ENCODE measurements at places on chromosomes 16 and 17.

DNA sequence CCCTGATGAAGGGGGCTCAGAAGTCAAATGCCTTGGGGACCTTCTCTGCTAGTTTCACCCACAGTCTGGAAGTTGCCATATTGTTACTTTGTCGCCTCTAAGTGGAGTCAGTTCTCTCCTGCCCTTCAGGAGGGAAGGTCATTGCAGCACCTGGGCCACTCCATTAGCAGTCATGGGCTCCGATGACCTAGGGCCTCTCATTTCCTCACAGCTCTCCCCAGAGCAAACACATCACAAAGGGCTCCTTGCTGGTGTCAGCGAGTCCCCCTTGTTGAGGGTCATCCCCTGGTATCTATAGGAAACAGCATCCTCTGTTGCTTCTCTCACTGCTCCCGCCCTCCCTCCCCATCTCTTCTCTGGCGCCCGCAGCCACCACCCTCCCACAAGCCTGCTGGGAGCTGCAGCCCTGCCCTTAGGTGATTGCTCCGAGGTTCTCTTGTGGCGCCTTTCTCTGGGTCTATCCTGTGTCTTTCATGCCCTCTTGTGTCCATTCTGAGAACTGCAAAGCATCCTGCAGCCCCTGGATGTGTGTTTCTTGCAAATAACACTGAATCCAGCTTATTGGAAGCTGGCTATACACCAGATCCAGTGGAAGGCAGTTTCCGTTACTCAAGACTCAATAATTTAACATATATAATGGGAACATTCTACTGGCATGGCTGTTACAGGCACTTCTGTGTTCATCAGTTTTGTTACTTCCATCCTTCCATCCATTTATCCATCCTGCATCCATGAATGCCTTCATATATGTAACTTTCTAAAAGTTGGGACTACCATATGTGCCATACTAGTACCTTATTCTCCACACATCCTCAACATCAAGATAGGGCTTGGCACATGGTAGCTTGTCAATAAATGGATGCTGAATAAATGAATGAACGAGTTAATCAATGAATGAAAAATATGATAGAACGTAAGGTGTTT lies 21.2 kb downstream of the PDILT start:
- H3K4me1 ChIP-seq = no peaks in the 10 kb centered on the region
- H3K4me3 ChIP-seq = no peak overlapping the region
- no peak overlapping the region for H3K27ac ChIP-seq
- peak; percentile 54 for DNase-seq

DNA sequence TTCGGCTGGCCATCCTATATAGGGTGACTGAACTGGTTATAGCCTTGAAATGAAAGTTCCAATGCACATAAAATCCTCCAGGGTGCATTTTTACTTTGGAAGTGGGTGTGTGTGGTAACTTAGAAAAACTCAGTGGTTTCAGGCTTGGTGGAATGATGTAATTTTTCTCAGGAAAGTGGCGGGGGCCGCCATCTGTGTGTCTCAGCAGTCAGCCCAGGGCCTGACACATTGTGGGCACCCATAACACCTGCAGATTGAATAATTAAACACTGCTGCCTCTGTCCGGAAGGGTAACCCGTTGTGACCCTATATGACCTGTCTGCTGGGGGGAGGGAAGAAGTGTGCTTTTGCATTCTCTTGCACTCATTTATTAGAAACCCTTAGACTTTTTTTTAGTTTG lies 2.2 kb upstream of the PDP2 start:
- H3K27ac ChIP-seq = no peak overlapping the region
- no peak overlapping the region for H3K4me3 ChIP-seq
- no peaks in the 10 kb centered on the region for H3K27me3 ChIP-seq
- no peak for DNase-seq
- H3K36me3 ChIP-seq = no peaks in the 10 kb centered on the region

DNA sequence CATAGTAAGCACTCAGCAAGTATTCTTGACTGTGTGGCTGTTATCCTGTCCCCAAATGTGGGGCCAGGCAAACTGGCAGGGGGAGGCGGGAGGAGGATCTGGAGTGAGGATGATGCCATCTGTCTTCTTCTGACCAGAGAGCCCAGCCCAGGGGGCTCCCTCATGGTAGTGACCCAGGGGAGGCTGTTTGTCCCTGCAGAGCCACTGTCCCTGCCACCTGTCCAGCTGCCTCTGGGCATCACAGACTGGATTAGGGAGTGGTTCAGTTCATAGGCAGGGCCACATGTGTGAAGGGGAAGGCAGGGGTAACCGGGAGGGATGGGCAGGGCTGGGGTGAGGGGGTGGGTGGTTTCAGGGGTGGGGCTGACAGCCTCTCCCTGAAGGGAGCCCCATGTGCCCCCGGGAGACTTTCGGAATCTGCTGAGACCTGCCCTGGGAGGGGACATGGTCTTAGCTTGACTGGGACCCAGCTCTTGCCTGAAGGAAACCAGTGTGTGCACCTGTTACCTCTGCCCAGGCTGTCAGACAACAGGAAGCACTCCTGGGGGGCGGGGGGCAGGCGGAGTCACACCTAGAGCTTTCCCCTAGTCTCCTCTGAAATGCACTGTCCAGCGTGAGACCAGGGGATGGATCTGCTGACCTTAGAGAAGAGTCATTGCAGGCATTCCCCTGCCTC lies 15.2 kb downstream of the ARHGAP23 start:
- DNase-seq = no peak
- no peak overlapping the region for H3K27ac ChIP-seq
- H3K4me1 ChIP-seq = peaks cover 25% of the 10 kb centered on the region
- no peaks in the 10 kb centered on the region for H3K27me3 ChIP-seq
- no peak overlapping the region for H3K4me3 ChIP-seq

- no peak overlapping the region for H3K4me3 ChIP-seq
- peak; percentile 28 for DNase-seq
- H3K36me3 ChIP-seq = no peaks in the 10 kb centered on the region
Observed at GRCh38 chr16:86663685-86664521, 85.6 kb downstream of the FOXL1 start.

DNA sequence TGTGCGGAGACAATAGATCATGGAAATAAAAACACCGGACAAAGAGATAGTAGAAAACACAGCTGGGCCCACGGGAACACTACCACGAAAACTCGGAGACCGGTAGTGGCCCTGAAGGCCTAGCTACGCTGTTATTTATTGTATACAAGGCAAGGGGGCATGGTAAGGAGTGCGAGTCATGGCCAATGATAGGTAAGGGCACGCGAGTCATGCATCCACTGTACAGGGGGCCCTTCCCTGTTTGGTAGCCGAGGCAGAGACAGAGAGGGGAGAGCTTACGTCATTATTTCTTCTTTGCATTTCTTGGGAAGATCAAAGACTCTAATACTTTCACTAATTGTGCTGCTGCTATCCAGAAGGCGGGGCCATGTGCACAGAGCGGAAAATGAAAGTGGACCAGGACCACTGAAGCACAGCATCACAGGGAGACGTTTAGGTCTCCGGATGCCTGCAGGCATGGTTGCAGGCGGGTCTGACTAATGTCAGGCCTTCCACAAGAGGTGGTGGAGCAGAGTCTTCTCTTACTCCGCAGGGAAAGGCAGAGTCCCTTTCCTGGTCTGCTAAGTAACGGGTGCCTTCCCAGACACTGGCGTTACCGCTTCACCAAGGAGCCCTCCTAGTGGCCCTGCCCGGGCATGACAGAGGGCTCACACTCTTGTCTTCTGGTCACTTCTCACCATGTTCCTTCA lies 74.4 kb upstream of the ARL4D start:
- no peak for DNase-seq
- peaks cover 7% of the 10 kb centered on the region for H3K4me1 ChIP-seq
- no peak overlapping the region for H3K4me3 ChIP-seq
- H3K27me3 ChIP-seq = no peaks in the 10 kb centered on the region
- H3K36me3 ChIP-seq = no peaks in the 10 kb centered on the region
- H3K27ac ChIP-seq = no peak overlapping the region

DNA sequence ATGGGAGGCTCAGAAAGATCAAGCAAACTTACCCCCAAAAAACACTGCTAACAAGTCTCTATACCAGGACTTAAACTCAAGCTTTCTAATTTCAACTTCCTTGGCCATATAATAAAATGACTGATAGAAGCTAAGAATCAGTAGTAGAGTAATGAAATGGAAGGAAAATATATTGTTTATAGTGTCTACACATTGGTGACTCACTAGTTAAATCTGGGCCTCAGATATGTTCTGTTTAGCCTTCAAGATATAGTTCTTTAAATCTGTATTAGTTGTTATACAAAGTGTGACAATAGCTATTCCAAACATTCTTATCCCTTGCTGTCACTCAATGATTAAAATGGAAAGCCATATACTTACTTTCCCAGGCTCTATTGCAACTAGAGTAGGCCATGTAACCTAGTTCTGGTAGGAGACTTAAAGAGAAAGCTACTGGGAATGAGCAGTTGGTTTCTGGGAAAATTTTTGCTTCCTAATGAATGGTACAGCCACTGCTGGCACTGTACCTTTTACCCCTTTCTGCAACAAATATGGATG lies 18.3 kb downstream of the SSH2 start:
- peaks cover 6% of the 10 kb centered on the region for H3K4me1 ChIP-seq
- H3K27ac ChIP-seq = no peak overlapping the region
- peak; percentile 61 for DNase-seq
- 0 out of 2 replicates have a peak, but pooled peaks cover 1% of the 10 kb centered on the region for H3K36me3 ChIP-seq

DNA sequence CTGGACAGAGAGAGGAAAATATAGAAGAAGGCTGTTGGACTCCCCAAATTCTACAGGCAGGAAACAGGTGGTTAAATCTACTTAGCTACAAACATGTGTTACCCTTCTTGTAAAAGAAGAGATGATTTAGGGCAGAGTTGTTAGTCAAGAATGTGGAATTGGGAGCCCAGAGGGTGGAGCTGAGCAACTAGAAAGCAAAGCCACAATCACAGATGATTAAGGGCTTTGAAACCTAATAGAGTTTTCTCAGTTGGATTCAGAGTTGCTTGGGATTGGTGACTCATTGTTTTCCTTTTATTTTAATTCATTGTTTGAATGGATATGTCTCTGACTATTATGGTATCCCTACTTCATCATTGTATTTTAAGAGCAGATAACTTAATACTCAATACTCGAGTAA lies 6.2 kb downstream of the ACSM5 start:
- no peak overlapping the region for H3K27ac ChIP-seq
- no peak overlapping the region for H3K4me3 ChIP-seq
- no peaks in the 10 kb centered on the region for H3K36me3 ChIP-seq
- DNase-seq = no peak
- no peaks in the 10 kb centered on the region for H3K4me1 ChIP-seq
- no peaks in the 10 kb centered on the region for H3K27me3 ChIP-seq

DNA sequence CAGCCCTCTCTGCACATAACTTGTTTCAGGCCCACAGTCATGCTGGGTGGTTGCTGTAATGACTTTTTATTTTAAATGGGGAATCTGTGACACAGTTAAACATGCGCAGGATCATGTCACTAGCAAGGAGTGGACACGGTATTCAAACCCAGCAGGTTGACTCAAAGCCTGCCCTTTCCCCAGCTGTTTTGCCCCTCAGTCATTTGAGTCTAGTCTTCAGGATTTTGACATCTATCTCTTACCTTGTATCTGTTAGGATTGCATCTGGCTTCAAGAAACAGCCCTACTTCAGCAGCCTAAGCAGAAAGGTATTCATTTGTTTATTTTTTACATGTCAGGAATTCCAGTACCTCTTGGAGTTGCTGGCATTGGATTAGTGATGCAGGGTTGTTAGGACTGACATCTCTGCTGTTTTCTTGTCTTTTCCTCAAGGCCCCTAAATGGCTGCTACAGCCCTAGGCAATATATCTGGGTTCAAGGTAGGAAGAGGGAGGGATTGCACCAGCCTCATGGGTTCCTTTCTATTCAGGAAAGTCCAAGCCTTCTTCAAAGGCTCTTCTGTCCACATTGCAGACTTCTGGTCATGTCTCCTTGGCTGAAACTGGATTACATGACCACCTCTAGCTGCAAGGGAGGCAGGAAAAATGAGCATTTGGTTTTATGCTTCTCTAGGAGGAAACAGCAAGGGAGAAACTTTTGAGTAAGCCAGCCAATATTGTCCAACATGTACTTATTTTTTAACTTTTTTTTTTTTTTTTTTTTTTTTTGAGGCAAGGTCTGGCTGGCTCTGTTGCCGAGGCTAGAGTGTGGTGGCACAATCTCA lies 22.8 kb downstream of the ABCC1 start:
- H3K4me3 ChIP-seq = no peak overlapping the region
- H3K36me3 ChIP-seq = peaks cover 31% of the 10 kb centered on the region
- H3K27ac ChIP-seq = peak overlapping the region; percentile 54
- DNase-seq = peak; percentile 67
- no peaks in the 10 kb centered on the region for H3K27me3 ChIP-seq

DNA sequence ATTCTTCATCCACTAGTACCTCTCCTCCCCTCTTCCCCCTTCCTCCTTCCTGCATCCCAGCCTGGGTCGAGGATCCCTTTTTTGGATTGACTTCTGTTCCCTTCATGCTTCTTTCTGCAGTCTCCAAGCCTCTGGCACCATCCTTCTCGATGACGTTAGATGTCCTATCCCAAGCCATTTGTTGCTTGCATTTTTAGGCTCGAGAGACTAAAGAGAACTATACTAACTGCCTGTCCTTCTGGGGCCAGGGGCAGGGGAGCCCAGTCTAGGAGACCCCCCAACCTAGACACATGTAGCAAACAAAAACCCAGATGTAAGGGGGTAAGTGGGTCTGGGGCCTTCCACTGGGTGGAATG lies 23.9 kb downstream of the UNK start:
- peaks cover 28% of the 10 kb centered on the region for H3K36me3 ChIP-seq
- H3K4me1 ChIP-seq = no peaks in the 10 kb centered on the region
- H3K27me3 ChIP-seq = no peaks in the 10 kb centered on the region
- no peak for DNase-seq
- no peak overlapping the region for H3K4me3 ChIP-seq
